NCI-H1092 (cell line): ENCODE measurements at places on chromosomes 4 and X.

GRCh38 chrX:123739474-123739873, 6.6 kb upstream of the THOC2 start:
- no peak for DNase-seq

- no peak for DNase-seq
Observed at GRCh38 chr4:74504212-74504611, 59.3 kb downstream of the AREG start.

- no peak for DNase-seq
Observed at GRCh38 chrX:154013614-154014360, 5.9 kb downstream of the IRAK1 start.

DNA sequence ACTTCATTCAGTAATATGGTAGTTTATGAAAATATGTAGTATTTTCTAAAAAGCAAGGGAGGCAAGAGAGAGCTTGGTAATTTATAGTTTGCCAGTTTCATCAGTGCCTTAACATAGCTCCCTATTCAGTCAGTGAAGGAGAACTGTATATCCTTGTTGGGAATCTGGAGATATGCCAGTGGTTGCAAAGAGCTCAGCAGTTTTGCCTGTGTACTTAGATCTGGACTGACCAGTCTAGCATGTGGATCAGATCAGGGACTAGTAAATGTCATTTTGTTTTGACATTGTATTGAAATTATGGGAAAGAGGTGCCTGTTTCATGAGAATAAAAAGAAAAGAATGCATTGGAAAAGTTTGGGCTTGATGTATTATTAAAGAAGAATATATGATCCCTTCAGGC, 88.6 kb downstream of the ZIC3 start:
- no peak for DNase-seq

DNA sequence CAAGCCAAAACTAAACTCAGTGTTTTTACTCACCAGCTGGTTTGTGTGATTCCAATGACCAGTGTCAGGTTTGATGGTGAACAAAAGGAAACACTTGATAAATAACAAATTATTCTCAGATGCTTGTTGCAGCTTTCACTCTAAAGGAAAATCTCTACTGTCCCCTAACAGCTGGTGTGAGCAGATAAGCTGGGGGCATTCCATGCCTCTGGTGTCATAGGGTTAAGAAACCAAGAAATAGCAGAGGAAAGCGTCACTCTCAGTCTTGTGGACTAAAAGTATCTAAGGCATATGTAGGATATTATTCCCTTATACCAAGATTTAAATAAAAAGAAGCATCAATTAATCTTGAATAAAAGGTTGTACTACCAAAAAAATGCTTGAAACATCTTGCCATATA, 24.3 kb downstream of the TRPC5 start:
- DNase-seq: no peak

DNA sequence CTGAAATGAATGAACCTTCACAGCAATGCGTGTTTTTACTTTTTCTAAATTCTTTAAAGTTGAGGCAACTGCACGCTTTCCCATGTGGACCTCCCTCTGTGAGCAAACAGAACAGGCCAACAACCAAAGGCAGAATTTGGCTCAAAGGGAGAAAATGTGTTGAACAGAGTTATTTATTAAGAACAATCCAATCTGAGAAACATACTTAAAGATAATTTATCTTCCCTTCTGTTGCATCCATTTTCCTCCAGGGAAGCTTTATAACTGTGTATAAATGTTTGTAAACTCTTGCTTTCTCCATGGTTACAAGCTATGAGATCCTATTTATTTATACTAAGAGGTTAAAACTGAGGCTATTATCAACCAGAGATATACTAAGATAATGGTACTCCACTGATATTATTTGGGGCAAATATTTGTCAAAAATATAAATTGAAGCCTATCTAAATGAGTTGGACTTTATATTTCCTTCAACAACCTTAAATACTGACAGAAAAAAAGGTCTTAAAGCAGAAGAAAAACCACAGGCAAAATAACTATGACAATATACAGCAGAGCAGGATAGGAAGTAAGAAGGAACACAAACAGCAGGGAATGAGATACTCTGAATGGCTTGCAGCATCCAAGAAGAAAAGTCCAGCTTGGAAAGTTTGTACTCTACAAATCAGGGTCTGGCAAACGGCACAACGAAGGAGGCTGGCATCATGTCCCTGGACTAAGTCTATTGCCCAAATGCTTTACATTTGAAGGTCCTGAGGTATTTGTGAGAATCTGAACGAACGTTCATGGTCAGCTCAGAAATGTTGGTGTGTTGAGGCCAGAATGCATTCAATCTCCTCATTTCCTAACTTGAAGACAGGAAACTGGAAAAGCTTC, 663.2 kb upstream of the INTU start:
- DNase-seq: no peak

- DNase-seq: no peak
Observed at GRCh38 chr4:148239494-148239985, 202.7 kb downstream of the NR3C2 start.

DNA sequence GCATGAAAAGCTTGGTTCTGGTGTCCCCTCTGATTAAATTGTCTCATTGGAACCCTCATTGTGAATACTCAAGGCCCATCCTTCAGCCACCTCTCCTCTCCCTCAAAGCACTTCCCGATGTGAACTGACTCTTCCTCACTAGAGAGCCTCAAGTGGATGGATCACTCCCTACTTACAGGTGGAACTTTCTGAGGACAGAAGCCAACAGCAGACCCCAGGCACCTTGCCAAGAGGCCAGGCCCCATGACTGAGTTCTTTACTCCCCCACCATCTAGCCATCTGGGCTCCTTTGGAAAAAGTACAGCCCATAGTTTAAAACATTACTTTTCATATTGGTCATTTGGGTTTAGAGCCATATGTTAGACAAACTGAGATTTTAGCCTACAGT, 224.1 kb downstream of the SHROOM3 start:
- DNase-seq: no peak

GRCh38 chr4:124945422-124945821, 232.9 kb upstream of the ANKRD50 start:
- no peak for DNase-seq

DNA sequence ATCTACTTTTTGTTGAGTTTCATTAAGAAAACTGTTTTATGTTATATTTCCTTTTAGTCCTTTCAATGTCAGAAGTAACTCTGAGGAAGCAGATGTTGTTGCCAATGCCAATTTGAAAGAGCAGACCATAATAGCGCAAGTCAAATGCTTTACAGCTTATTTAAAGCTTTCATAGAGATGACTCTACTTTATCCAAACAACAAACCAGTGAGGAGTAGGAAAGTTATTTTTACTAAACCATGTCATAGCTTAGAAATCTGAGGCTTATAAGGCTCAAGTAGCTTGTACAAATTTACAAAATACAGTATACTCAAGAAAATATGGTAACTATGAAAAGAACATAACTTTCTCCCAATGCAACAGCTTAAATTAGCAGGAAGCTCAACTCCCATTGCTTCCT, 40.1 kb upstream of the SPOCK3 start:
- no peak for DNase-seq

DNA sequence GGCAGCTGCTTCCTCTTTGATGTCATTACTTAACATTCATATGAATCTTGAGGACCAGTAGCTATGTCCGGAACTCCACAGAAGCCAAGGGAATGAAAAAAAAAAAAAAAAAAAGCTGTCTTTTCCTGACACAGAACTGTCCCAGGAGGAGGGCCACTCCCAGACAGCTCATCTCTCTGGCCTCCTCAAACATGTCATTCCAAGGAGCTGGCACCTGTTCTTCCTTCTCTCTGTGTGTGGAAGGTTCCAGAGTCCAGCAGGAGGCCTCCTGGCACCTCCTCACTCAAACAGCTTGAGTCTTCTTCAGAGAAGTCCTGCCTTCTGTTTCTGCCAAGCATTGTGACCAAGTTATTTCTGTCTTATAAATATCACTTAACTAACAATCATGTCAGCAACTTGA, 458.5 kb downstream of the AFF2 start:
- no peak for DNase-seq

- no peak for DNase-seq
Observed at GRCh38 chrX:120293015-120293414, 18.2 kb downstream of the TMEM255A start.

GRCh38 chrX:7286168-7286837, 138.3 kb upstream of the PUDP start:
- DNase-seq: no peak

DNA sequence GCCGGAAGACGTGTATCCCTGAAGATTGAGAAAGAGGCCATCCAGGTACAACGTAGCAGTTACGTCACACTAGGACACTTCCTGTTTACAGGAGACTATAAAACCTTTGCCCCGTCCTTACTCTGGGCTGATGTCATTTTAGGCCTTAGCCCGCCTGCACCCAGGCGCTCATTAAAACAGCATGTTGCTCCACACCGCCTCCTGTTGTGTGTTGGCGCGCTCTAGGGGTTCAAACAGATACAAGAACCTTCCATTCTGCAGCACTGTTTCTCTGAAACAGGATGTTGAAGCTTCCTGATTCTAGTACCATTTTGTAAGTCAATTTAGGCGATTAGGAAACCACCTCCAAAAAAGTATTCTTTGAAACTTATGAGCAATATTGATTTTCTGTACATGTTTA, 722.1 kb downstream of the PCDH7 start:
- DNase-seq: no peak

- no peak for DNase-seq
Observed at GRCh38 chrX:106718709-106719108, 7.8 kb upstream of the RNF128 start.

DNA sequence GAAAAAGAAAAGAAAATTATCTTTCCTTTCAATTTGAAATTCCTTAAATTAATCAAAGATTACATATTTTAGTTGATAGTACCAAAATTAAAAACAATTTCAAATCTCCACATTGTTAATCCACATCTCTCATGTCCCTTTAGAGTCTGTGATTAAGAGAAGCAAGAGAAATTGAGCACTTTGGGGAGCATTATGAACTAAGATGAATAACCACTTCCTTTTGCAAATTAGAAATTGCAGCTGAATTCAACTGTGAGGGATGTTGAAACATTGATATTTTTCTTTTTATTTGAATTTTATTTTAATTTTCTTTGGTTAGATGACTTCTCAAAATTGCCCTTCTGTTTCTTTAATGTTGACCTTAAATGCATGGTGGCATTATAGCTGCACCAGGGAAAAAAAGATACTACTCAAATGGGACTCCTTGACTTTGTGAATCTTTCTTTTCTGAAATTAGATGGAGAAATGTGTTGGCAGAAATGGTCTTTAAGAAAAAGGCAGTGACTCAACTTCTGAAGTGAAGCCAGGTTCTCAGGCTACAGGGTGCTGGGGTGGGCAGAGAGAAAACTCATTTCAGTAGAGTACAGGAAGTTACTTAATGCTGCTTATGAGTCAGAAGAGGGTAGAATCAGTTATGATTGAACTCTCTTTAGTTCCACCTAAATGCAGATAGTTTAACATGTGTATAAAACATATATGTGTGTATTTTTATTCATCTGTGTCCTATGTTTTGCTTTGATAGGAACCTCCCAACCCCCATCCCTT, 92.0 kb upstream of the TNIP3 start:
- no peak for DNase-seq

GRCh38 chr4:174449152-174449551, 73.1 kb downstream of the HPGD start:
- DNase-seq: no peak

- DNase-seq: peak; percentile 17
Observed at GRCh38 chr4:20983763-20984575, 283.7 kb downstream of the PACRGL start.
